ENCODE measurements at places on chromosomes 4 and X.

- no peak for DNase-seq
Observed at GRCh38 chrX:2516623-2517022, 15.8 kb upstream of the DHRSX start.

DNA sequence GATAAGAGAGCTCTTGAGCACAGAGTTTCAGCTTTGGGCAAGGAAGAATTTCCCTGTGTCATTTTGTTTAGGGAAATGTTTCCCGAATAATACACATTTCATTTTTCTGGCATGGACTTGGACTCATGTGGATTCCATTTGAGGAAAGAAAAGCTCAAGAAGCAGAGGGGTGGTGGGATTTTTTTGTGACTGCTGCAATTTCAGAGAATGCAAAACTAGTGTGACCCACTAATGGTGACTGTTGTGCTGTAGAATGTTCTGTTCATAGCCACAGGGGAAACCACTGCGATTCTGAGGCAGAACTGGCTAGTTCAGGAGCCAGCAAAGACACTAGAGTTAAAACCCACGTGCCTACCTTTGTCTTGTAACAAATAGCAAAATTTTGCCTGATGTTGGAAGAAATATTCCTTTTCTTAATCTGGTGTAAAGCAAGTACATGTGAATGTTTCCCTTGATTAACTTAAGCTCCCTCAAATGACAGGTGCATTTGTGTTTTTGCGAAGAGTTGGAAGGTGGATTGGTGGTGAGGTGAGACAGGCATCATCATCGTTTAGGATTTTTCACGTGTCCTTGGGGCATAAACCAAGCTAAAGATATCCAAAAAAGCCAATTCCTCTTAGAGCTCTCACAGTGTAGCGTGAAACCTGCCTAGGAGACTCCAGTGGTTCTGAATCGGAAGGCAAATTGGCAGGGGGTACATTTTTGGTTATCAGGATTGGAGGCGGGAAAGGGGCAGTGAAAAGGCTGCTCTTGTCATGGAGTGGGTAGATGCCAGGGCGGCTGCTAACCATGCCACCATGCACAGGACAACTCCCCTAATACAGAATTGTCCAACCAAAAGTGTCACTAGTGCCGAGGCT is 38.0 kb upstream of the FAM9C start:
- no peak for DNase-seq

- no peak for DNase-seq
Observed at GRCh38 chrX:112012360-112012759, 70.2 kb downstream of the TRPC5 start.

GRCh38 chrX:114344756-114345349 is 239.0 kb upstream of the HTR2C start:
- no peak for DNase-seq

GRCh38 chr4:20178902-20179576 is 72.7 kb upstream of the SLIT2 start:
- no peak for DNase-seq

DNA sequence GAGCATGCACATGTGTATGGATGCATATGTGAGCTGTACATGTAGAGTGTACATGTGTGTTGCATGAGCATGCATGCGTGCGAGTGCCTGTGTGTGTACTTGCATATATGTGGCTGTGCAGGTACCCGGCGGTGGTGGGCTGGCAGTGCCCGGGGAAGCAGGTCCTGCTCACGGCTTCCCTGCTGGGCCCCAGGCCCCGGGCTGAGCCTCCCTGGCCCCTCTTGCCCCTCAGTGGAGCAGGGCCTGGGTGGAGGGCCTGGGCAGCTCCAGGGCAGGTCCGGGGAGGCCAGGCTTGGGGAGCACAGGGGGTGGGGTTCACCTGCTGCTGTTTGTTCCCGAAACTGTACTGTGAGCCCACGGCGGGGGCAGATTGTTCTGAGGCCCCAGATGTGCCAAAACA is 9.4 kb downstream of the NAT8L start:
- DNase-seq, result no peak
